ENCODE measurements at places on chromosomes 12 and 14.

DNA sequence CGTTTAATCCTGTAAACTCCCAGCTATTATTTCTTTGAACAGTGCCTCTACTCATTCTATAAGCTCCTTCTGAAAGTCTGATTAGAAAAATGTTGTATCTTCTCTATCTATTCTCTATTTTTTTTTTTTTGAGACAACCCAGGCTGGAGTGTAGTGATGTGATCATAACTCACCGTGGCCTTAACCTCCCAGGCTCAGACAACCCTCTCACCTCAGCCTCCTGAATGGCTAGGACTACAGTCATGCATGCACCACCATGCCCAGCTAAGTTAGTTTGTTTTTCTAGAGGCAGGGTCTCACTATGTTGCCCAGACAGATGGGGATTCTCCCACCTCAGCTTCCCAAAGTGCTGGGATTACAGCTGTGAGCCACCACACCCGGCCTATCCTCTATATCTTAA, 66.6 kb downstream of the RPS6KA5 start:
- DNase-seq, result no peak
- H3K4me3 ChIP-seq, result no peak overlapping the region
- peaks cover 71% of the 10 kb centered on the region for H3K36me3 ChIP-seq
- peaks cover 46% of the 10 kb centered on the region for H3K4me1 ChIP-seq
- no peaks in the 10 kb centered on the region for H3K27me3 ChIP-seq

DNA sequence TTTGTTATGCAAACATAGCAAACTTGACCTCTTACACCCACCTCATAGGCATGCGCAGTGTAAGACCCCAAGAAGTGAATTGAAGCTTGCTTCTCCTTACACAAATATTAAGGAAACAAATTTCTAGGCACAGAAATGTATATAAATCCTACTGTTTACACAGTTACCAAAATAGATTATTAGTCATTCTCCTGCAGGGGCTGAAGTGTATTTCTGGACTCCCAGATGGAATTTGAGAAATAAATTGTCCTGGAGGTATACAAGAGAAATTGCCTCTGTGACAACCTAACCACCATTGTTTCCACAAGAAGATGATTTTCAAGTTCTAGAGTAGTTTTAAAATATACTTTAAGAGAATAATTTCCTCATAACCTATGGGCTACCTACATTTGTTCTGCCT, 656.0 kb upstream of the MDGA2 start:
- no peak overlapping the region for H3K4me3 ChIP-seq
- no peaks in the 10 kb centered on the region for H3K36me3 ChIP-seq

DNA sequence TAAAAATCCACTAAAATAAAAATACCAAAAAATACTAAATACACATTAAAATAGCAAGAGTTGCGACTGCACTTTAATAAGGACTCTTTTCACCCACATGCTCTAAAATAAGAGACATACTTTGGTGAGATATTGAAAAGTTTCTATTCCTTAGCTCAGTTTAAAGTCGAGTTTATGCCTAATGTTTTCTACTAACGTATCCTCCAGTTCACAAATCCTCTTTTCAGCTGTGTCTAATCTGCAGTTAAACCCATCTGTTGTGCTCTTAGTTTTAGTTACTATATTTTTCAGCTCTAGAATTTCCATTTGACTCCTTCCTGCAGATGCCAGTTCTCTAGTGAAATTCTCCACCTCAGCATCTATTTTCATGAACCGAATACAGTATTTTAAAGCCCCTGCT, 63.8 kb downstream of the CDK17 start:
- H3K36me3 ChIP-seq, result peaks cover 39% of the 10 kb centered on the region
- H3K4me3 ChIP-seq, result no peak overlapping the region
- H3K27me3 ChIP-seq, result no peaks in the 10 kb centered on the region
- H3K4me1 ChIP-seq, result peaks cover 28% of the 10 kb centered on the region

DNA sequence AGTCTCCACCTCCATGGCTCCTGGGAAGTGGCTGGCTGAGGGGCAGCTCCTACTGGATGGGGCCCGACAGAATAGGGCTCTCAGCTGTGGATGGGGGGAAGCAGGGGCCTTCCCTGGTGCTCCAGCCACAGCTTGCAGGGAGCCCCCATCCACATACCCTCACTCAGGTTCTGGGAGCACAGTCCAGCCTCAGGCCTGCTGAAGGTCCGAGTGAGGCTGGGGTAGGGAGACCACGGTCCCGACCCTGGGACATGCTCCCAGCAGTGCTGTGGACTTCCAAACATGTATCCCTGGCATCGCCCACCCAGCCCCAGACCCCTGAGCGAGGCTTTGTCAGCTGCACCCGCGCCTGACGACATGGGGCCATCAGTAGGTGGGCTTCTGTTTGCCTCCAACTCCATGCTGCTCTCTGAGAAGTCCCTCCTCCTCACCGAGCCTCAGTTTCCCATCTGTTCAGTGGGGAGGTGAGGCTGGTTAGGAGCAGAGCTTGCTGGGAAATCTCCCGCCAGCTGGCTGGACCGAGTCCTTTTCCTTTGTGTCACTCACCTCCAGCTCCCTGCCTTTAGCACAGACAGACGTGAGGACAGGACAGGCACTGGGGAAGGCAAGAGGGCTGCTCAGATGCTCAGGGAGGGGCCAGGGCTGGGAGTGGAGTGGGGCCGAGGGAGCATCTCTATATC, 9.1 kb upstream of the ATG101 start:
- H3K27ac ChIP-seq, result no peak overlapping the region
- H3K4me1 ChIP-seq, result peaks cover 2% of the 10 kb centered on the region
- DNase-seq, result no peak
- H3K4me3 ChIP-seq, result no peak overlapping the region

- no peaks in the 10 kb centered on the region for H3K27me3 ChIP-seq
- peaks cover 61% of the 10 kb centered on the region for H3K4me1 ChIP-seq
Measured at GRCh38 chr14:24231263-24232120, 675 bp downstream of the NEDD8 start.

GRCh38 chr14:65957631-65958205, 528.5 kb upstream of the CCDC196 start:
- H3K4me3 ChIP-seq, result no peak overlapping the region
- H3K36me3 ChIP-seq, result no peaks in the 10 kb centered on the region
- no peak overlapping the region for H3K27ac ChIP-seq
- DNase-seq, result no peak
- peaks cover 26% of the 10 kb centered on the region for H3K4me1 ChIP-seq
- no peaks in the 10 kb centered on the region for H3K27me3 ChIP-seq

DNA sequence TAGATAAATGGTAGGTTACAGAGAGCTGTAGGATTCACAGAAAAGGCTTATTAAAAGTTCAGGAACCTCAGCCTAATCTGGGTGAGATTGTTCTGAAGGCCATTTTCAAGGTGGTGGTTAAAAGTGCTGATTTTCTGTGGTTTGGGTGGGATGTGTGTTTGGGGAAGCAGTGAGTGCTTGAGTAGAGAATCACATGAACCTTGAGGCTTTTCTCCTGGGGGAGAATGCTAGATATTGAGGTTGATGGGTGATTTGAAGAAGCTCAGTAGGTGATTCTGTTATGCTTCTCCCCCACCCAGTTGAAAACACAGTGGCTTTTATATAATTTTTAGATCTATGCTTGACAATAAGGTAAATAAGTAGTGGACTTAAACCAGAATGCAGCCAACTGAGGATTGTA, 420.9 kb downstream of the PCNX1 start:
- H3K4me1 ChIP-seq, result peaks cover 77% of the 10 kb centered on the region
- H3K27ac ChIP-seq, result peak overlapping the region; percentile 17
- H3K4me3 ChIP-seq, result no peak overlapping the region
- peaks cover 45% of the 10 kb centered on the region for H3K36me3 ChIP-seq
- no peaks in the 10 kb centered on the region for H3K27me3 ChIP-seq
- peak; percentile 26 for DNase-seq

- no peak overlapping the region for H3K27ac ChIP-seq
- H3K4me1 ChIP-seq, result no peaks in the 10 kb centered on the region
- peaks cover 22% of the 10 kb centered on the region for H3K36me3 ChIP-seq
- no peaks in the 10 kb centered on the region for H3K27me3 ChIP-seq
- DNase-seq, result no peak
Measured at GRCh38 chr12:69779928-69780327, 41.3 kb downstream of the RAB3IP start.

DNA sequence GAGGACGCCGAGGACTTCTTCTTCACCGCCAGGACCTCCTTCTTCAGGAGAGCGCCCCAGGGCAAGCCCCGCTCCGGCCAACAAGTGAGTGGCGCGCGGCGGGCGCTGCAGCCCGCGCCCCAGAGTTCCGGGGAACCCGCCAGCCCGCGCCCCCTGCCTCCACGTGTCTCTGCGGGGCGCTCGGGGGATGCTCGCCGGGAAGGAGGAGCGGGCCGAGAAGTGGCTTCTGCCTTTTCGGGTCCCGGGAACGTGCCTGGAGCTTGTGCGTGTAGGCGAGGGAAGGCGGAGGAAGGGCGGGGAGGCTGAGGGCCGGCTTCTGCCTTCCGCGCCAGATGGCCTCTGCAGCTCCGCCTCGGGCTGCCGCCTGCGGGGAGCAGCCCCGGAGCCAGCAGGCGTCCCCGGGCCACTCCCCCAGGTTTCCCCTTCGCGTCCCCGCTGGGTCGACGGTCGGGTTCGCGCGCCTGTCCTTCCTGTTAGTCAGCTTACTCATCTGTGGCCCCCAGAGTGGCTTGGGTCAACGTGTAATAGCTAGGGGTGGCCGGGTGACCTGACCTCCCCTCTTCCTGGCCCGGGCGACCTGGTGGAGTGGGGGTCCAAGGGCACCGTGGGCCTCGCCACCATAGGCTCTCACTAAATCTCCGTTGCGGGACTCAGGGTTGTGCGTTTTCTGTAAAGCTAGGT, 505 bp downstream of the RASSF3 start:
- peaks cover 42% of the 10 kb centered on the region for H3K4me1 ChIP-seq
- H3K27me3 ChIP-seq, result no peaks in the 10 kb centered on the region
- H3K27ac ChIP-seq, result peak overlapping the region; percentile 86
- peaks cover 38% of the 10 kb centered on the region for H3K36me3 ChIP-seq

DNA sequence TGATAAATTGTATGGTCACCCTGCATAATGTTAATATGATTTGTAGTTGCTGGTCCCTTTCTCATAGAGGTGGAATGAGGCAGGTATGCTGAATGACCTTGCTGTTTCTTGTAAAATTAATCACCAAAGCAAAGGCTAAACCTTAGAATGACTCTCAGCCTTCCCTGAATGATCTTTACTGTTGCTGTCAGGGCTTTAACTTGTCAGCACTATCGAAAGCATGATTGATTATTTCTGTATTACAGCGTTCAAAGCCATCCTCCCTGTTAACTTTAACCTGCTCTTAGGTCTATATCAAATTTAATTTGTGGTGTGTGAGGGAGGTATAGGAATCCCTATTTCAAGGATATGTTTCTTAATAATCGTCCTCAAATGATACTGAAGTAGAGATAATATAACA, 23.1 kb downstream of the RASSF8 start:
- no peaks in the 10 kb centered on the region for H3K4me1 ChIP-seq
- H3K4me3 ChIP-seq, result no peak overlapping the region
- no peak overlapping the region for H3K27ac ChIP-seq
- no peaks in the 10 kb centered on the region for H3K36me3 ChIP-seq

DNA sequence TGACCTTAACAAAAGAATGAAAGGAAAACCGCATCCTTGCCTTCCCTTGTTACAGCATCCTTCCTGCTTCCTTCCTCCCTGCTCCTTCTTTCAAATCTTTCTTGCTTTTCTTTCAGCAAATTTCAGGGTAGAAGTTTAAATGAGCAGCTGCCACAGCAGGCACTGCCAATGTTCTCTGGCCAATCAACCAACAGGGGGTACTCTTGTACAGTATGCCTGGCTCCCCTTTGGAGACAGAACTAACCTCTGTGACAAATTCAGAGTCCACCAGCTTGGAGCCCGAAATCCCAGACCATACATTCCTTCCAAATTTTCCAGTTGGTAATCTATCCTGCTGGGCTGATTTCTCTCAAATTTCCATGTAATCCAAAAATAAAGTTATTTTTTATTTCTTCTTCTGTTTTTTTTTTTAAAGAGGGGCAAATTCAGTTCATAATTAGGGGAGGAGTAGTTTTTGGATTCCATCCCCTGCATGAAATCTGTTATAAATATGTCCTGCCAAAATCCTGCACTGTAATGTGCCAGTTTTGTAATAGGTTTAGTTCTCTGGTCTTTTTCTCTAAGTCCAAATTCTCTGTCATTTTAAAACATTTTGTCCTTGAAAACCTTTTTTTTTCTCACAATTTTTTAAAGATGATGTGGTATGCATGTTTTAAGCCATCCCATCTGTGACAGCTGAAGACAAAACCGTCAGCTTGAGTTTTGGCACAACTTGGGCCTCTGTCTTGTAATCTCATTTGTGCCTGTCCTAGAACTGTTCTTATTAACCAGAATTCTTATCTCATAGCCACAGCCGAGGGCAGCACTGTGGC, 610.0 kb upstream of the LMO3 start:
- no peak overlapping the region for H3K27ac ChIP-seq
- no peaks in the 10 kb centered on the region for H3K27me3 ChIP-seq
- H3K4me1 ChIP-seq, result no peaks in the 10 kb centered on the region
- no peak overlapping the region for H3K4me3 ChIP-seq

DNA sequence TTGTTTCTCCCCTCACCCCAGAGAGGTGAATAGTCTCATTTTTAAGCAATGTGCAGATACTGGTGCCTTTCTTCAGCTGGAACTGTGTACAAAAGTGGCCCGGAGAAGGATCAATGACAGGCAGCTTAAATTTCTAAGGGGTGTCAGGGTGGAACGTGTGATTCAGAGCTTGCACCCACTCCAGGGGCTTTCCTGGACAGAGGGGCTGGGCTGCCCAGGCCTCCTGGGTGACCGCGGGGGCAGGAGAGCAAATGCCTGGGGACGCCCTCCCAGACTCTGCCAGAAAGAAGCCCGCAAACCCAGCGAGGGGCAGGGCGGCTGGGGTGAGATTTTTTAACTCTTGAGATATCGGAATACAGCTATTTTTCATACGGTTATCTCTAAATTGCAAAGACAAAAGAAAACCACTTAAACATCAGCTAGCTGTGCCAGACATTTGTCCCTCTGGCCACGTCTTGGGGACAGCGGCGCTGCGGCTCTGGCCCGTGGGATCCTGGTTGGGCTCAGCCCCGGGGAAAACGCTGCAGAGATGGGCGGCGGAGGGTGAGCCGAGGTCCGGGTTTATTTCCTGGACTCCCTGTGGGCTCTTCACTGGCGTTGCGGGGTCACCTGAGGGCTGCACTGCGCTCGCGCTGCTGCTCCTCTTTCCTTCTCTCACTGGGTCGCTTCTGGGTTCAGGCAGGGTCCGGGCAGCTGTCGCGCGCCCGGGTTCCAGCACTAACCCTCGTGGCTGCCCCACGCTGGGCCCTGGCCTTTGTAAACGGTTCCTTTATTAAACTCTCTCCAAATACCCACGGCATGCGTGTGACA, 35.8 kb downstream of the NFKBIA start:
- no peaks in the 10 kb centered on the region for H3K27me3 ChIP-seq
- no peak overlapping the region for H3K4me3 ChIP-seq
- no peak overlapping the region for H3K27ac ChIP-seq
- H3K4me1 ChIP-seq, result peaks cover 33% of the 10 kb centered on the region

DNA sequence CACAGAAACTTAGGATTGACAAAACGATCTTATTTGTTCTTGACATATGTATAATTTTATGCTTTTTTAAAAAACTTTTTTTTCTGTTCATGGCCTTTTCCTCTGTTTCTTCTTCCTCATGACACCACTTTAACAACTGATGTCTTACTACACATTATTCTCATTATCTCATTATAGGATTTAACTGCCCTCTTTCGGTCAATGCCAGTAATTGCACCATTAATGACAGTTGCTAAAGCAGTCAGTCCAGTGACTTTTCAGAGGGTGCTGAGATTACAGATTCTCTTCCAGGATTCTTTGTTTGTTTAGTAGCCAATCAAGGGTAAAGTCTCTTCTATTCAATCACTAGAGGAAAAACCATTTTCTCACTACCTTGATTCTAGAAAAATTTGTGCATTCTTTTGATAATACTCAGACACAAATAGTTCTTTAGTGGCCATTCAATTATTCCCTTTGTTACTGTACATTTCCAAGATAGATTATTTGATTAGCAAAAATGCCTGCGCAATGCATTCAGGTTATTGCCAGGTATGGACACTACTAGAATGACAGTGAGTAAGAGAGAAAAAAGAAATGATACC, 50.1 kb downstream of the KLRG1 start:
- no peak for DNase-seq
- no peaks in the 10 kb centered on the region for H3K36me3 ChIP-seq
- H3K4me3 ChIP-seq, result no peak overlapping the region
- H3K27ac ChIP-seq, result no peak overlapping the region
